ENCODE measurements at places on chromosomes 1 and 21.

DNA sequence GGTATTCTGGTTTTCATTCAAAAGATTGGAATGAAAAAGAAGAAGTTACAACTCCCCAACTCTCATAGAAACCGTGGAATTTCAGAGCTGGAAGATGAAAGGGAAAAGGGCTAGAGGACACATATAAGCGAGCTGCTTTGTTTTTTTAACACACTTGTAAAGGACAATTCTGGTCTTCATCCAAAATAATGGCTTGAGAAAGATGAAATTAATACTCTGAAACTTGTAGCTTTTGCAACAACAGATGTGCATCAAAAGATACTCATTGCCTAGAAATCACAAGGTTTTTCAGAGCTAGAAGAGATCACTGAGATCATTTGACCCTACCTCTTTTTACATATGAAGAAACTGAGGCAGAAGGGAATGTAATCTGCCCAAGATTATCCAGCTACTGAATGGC, 25.6 kb downstream of the NR5A2 start:
- DNase-seq, result no peak

DNA sequence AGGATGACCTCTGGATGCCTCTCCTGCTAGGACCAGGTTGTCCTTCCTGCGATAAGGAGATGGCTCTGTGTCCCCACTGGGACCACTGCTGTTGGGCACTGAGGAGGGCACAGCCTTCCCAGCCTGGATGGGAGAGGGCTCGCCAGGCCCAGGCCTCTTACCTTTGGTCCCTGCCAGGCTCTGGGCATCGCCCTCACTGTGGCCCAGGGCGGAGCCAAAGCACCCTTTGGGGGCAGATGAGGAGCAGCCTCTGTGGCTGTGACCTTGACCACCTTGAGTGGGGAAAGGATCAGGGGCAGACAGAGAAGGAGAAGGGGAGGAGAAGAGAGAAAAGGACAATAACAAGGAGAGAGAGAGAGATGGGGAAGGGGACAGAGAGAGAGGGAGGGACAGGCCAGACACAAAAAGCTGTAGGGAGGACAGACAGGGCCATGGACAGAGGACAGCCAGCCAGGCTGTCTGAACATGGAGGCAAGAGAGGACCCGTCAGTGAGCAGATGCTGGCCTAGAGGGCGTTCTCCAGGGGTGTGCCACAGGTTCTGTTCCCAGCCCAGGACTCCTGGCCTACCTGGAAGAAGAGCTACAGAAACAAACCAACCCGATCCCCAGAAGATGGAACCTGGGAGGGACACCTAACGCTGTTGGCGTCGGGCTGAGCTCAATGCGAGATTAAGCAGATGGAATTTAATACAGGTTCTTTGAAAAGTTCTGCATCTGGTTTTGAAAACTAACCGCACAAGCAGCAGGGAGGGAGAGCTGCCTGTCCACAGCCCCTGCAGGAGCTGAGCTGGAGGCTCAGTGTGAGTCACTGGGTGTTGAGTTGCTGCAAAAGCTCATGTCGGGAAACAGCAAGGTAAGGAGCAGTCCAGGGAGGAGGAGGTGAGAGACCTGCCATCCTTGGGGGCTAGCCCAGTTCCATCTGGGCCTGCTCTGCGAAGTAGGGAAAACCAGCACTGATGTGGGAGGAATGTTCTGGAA, 262.1 kb downstream of the PTPRU start:
- DNase-seq, result no peak

- no peak for DNase-seq
Measured at GRCh38 chr21:34085129-34085528, 11.8 kb downstream of the MRPS6 start.

DNA sequence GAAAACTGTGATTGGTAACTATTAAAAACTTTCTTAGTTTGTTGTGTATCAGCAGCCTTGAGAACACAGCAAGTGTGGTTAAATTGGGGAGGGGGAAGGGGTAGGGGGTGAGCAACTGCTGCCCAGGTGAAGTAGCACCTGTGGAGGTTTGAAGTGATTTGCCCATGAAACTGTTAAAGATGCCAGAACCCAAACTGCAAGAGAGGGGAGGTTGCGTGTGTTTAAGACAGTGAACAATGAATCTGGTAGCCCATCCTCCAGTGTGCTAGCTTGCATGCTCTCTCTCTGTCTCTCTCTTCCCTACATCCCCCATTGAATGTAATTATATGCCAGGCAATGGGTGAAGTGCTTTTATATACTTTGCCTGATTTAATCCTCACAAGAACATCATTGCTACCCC, 154.7 kb downstream of the RUNX1 start:
- no peak for DNase-seq

DNA sequence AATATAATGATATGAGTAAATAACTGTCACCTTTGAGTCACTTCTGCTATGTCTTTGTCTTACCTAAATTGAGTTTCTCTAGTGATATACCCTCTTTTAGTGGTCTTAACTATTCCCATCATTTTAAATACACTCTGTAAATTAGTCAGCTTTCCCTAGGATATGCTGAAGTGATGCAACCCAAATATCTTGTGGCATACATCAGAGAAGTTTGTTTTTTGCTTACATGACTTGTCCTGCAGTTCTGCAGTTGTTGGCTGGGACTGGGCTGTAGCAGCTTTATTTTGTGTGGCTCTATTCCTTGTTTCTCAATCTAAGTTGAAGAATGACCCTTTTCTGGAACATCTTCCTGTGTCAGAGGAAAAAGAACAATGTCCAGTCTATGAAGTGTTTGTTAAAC, 76.4 kb downstream of the TTC3 start:
- no peak for DNase-seq

DNA sequence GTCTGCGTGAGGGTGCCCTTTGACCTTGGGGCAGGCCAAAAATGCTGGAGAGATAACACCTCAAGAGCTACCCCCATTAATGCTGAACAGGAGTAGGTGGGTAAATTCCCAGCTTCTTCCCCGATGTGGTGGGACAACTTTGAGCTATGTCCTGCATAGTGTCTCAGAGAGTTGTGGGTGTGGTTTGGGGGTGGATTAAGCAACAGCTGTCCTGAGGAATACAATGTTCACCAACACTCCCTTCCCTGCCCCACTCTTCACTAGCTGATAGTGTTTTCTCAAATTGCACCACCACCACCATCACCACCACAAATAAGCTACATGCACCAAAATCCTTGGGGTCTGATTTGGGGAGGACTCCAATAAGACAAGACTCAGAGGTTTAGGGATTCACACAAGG, 258.4 kb downstream of the HLX start:
- no peak for DNase-seq

GRCh38 chr1:198118134-198118533, 38.7 kb upstream of the NEK7 start:
- DNase-seq, result no peak

- DNase-seq, result no peak
Measured at GRCh38 chr1:177944016-177944949, 25.6 kb downstream of the SEC16B start.

DNA sequence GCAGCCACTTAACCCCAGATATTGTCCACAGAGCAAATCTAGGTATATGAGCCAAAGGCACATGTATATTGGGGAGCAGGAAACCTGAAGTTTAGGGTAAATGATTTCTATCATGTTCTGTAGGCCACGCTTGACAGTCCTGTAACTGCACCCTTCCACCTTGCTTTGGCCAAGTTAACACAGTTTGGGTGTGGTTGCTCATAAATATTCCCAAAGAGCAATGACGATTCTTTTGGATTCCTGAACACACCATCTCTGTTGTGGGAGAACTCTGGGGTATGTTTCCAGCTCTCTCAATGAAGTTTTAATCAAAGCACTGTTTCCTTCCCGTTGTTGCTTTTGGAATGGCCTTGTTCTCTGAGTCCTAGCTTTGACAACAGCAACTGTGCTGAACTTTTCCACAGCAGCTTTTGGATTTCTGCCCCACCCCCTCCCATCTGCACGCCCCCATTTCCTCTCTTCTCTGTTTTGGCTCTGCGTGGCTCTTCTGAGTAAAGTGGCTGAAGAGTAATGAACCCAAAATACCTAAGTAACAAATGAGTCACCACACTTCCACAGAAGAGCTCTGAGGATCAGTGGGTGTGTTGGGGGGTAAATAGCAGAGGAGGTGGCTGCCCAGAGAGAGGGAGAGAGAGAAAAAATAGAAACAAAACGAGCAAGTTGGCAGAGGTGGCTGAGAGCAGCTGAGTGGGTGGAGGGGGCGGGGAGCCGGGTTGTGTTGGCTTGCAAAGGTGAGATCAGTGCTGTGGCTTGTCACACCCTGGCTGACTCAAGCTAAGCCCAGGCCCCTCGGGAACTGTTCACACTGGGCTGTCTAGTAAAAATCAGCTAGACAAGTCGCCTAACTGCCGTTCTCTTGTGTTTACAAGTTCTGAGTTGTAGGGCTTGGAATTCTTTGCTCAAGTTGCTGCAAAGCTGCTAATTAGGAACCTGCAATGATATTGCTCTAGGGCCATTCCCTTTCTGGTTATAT, 26.9 kb upstream of the RAP1A start:
- DNase-seq, result no peak

GRCh38 chr1:179637211-179637860, 45.7 kb downstream of the TDRD5 start:
- no peak for DNase-seq

GRCh38 chr1:180920193-180920592, 7.5 kb downstream of the KIAA1614 start:
- no peak for DNase-seq

DNA sequence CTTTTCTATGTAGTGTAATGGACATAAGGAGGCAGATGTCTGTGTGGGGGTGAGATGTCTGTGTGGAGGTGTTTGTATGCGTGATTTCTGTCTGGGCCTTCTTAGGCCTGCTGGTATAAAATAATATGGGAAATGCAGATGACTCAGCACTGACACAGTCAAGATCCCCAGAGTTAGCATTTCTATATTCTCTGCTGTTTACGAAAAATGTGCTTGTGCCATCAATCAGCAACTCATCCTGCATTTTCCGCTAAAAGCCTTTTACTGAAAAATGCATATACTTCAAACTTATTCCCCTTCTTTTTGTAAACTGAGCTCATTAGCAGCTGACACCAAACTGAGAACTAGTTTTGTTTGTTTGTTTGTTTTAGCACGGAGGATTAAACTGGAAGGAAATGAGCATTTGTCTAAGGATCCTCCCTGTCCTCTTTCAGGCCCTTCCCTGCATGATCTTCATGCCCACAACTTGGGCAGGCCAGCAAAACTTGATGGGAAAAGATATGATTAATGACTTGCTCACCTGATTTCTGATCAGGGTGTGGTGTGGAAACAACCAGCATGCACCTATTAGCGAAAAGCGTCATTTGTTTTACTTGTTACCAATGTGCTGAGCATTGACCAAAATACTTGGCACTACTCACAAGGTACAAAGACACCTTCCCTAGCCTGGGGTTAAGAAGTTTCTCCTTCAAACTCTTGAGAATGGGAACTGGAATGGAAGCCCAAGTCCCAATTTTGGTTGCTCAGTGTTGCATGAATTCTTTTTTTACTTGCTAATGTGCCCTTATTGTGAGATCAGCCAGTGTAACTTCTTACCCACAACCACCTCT, 77.4 kb downstream of the NDUFS5 start:
- DNase-seq, result no peak

DNA sequence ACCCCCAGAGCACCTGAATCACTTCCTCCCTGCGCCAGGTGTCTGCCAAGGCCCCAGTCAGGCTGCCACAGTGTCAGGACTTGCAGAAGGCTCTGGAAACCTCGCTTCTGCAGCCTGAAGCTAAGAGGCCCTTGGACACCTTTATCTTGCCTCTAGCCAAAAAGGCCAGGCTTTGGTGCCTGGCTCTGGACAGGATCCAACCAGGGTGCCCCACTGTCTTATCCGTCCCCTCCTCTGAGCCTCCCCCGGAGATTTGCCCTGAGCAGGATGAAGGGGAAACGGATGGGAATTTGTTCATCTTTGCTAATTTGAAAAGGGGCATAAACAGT, 12.8 kb upstream of the CLSTN1 start:
- DNase-seq, result no peak

GRCh38 chr1:202505356-202505755, 156.9 kb downstream of the PPP1R12B start:
- no peak for DNase-seq

DNA sequence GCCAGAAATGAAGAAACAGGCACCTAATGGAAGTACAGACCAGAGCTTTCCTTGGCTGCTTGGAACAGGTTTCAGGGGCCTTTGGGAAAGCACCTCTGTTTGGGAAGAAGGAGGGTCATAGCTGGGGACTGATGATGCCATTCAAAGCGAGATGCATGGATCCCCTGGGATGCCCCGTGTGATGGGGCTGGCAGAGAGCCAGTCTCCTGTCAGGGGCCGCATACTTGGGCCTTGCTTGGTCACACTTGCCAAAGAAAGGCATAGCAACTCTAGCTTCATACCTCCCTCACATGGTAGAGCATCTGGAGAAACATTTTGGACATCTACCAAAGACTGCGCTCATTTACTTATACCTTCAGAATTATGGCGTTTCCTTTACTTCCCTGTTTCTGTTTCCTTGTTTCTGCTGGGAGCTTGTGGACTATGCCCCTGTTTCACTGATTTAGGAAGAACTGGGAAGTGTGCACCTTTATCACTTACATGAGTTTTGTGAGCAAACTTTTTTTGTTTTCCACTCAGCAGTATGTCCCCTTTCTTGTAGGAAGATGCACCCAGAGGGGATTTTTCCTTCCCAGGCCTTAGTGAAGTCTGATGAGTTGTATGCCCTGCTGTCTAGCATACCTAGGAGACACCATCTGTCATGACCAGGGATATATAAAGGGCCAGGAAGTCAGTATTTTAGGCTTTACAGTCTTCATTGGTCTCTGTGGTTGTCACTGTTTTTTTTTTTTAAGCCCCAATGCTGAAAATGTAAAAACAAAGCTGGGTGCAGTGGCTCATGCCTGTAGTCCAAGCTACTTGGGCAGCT, 19.8 kb upstream of the ST3GAL3 start:
- no peak for DNase-seq

GRCh38 chr21:37843191-37843590, 73.1 kb downstream of the KCNJ6 start:
- DNase-seq, result no peak

- no peak for DNase-seq
Measured at GRCh38 chr1:9805006-9805508, 18.7 kb downstream of the CLSTN1 start.

DNA sequence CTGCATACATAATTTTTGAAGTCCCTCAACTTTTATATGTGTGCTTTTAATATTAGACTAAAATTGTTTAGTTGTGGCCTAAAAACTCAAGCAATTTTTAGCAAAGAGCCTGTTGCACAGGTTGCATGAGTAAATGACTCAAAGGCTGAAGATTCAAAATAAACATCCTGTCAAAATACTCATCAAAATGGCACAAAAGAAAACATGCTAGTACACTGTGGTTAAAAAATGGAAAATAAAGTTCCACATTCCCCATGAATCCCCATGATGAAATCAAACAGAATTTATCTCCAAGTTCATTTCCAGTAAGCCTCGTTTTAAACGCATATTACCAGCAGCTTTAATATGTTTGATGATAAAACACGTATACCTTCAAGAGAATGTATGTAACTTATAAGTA, 230.1 kb upstream of the MAP1LC3C start:
- no peak for DNase-seq

DNA sequence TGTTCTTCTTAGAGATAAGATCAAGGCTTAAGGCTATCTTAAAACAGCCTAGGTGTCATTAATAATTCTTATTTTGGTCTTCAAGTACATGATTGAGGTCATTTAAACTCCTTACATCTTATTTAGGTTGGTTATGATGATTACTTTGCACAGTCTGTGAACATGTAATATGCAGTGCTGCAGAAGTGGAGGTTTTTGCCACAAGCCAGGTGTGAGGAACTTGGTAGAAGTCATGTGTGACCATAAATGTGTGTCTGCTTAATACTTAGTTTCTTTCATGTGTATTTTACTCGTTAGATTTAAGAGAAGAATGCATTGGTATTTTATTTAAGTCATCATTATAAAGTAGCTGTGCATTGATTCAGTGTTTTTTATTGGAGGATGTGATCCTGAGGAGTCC, 10.1 kb downstream of the ATG4C start:
- no peak for DNase-seq

Data from NCI-H1048 (cell line).